ENCODE measurements at places on chromosomes 7 and 10. TPM values are rescaled to one million over a fixed set of nuclear protein-coding genes. Genes with fewer than 3 reads are reported as not detected.

Gene HTR5A
- 0.03 TPM for polyA plus RNA-seq

Gene LRRD1
- polyA plus RNA-seq: 0.19 TPM

Gene ASIC3
- 6.9 TPM for polyA plus RNA-seq

Gene GPR158
- 0.33 TPM for polyA plus RNA-seq

Gene SFTPD
- 0.42 TPM for polyA plus RNA-seq

Gene SPDYE8
- 0.27 TPM for polyA plus RNA-seq

Gene DYNC1I1
- 1.2 TPM for polyA plus RNA-seq

Gene ASZ1
- not detected for polyA plus RNA-seq

Gene THSD7A
- 3.7 TPM for polyA plus RNA-seq

Gene NEURL1
- polyA plus RNA-seq: 34.9 TPM

Gene MYL10
- polyA plus RNA-seq: not detected

Gene C10orf95
- polyA plus RNA-seq: 4.2 TPM
